K562 (cell line): ENCODE measurements at places on chromosomes 5 and 9. TPM values are rescaled to one million over a fixed set of nuclear protein-coding genes. Genes with fewer than 3 reads are reported as not detected.

DNA sequence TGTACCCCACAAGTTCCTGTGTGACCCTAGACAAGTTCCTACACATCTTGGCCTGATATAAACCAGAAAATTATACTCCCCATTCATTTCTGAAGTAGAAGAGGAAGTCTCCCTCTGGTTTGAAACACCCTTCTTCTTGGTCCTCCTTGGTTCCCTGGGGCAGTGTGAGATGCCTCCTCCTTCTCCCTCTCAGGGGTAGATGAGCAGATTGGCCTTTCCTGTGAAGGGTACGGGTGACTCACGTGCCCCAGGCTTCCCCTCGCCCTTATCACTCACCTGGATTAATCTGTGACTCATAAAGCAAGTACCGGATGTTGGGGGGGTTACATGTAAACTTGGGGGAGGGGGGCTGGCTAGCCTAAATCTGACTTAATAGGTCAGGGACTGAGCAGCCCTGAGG, 11.1 kb upstream of the AQP3 start:
- DNase-seq = peak; percentile 41
- H3K36me3 ChIP-seq = peaks cover 33% of the 10 kb centered on the region; the same call in 2 of the 3 replicates
- no peak overlapping the region for H3K27ac ChIP-seq
- H3K4me1 ChIP-seq = peaks cover under 1% of the 10 kb centered on the region

GRCh38 chr5:2752821-2753439, 1.5 kb upstream of the IRX2 start:
- H3K27ac ChIP-seq = no peak overlapping the region
- H3K27me3 ChIP-seq = peaks cover 16% of the 10 kb centered on the region; the same call in 1 of the 3 replicates
- no peak overlapping the region for H3K4me3 ChIP-seq

DNA sequence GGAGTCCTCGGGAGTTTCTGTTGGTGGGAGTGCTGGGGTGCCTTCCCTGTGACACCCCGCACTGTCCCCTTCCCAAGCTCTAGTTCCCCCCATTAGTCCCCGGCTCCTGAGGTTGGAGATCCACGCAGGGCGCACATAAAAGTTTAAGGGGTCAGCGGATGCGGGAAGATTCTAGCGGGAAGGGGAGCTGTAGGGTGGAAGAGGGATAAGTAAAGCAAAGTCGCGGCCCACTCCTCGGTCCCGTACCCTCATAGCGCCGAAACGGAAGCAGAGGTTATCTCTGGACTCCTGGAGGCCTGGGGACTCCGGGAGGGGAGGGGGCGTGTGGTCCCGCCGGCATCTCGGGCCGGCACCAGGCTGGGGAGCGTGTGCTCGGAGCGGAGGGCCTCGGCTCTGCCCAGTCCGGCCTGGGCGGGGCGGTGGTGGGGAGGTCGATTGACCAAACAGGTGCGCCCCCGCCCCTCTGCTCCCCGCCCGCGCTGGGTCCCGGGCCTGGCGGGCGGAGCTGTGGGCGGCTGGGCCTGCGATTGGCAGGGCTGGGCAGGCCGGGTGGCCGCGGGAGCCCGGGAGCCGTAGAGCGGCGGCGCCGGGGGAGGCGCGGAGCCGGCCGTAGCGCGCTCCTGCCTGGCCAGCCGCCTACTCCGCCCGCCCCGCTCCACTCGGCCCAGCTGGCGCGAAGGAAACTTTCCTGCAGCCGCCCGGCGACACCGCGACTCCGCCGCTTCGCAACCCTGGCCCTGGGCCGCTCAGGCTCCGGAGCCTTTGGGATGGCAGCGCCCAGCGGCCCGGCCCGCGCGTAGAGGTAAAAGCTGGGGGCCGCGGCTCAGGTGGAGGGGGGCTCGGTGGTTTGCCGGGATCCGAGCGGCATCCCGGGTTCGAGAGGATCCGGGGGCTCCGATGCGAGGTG, 52.2 kb upstream of the DAB2IP start:
- H3K4me1 ChIP-seq = no peaks in the 10 kb centered on the region
- no peak overlapping the region for H3K4me3 ChIP-seq
- no peak overlapping the region for H3K27ac ChIP-seq

DNA sequence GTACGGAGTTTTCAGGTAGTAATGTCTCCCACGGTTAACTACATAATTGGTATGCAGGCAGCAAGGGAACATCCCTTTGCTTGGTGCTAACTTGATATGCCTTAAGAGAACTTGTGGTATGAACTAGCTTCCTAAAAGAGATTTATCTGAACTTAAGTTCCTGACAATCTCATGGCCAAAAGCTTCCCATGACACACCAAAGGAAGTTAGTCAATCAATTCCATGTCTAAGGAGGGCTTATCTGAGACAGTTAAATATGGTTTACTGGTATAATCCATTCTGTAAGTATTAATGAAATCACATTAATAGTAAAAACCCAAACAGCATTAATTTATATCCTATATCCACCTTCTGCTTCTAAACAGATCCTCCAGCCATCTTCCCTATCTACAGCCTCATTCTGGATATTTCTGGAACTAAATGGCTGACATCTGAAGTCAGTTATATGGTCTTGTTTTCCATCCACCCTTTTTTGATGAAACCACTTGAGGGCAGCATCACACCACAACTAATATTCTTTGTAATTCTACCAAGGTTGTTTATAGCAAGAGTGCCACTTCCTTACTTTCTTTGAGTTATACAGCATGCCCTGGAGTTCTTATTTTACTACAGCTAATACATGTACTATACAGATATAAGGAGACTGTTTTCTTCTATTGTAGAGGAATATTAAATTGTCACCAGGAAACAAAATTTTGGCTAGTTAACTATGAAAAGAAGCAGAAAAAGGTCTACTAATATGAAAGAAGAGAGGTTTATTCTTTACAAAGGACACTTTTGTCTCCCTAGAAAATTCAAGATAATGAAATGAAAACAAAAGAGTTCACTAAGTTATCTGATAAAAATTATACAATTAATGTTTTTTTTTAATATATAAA, 34.7 kb downstream of the SHOC1 start:
- peak; percentile 83 for DNase-seq
- H3K4me3 ChIP-seq = no peak overlapping the region
- no peaks in the 10 kb centered on the region for H3K4me1 ChIP-seq
- peak overlapping the region; percentile 4; the same call in 1 of the 3 replicates for H3K27ac ChIP-seq

Gene PCDH1
- polyA plus RNA-seq = 1.4 and 1.6 TPM in 2 replicates

Gene TRIM7
- polyA plus RNA-seq = 12.4 and 14.9 TPM in 2 replicates
